ENCODE measurements at places on chromosomes 12 and 14.
A peak's percentile ranks its signal among the peaks of the same experiment; 100 is the strongest.

DNA sequence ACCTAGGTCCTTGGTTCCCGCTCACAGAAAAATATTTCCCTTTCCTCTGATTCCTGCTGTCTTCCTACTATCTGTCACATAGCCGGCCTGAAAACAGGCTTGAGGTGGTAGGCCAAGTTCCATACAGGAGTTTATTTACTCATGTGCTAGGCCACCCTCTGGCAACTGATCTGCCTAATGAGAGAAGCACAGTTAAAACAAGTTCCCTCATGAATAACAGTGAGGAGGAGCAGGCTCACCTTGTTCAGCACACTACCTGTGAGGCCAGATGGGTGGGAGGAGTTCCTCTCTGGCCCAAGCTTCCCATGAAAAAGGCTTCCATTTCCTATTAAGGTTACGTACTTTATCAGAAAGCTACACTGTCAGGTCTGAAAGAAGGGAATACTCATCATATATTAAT is 206.0 kb downstream of the MYRFL start:
- no peak for DNase-seq

DNA sequence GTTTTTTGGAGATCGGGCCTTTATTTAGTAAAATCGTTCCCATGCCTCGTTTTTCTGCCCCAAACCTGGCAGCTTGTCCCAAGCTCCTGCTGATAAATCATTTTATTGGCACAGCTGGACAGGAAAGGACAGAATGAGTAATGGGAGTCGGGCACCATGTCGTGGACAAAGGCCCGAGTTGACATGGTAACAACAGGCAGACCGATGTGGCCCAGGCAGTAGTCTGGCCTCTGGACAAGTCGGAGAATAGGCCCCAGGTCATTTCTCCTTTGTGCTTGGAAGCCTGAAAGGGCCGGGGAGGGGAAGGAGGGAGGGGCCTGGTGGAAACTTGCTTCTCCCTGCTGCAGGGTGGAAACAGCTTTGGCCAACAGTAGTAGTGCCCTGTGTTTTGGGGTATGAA is 234.9 kb downstream of the SUDS3 start:
- DNase-seq = no peak

DNA sequence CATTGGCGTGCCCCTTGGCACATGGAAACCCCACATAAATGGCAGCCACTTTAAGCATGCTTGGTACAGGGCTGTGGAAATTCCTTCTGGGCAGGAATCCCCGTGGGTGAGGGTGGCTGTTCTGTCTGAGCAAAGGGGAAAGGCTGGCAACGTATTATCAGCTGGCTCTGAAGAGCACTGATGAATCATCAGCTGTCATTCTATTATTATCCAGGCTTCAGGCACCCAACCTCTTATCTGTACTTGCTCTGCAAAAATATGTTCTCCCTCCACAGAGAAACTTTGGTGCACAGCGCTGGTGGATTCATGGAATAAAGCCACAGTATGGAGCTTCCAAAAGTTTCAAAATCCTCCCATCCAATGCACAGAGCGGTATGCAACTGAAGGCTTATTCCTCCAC is 167.1 kb downstream of the TBX5 start:
- DNase-seq = no peak

- DNase-seq = peak; percentile 19
Measured at GRCh38 chr14:31692376-31692781, 131.2 kb downstream of the NUBPL start.

DNA sequence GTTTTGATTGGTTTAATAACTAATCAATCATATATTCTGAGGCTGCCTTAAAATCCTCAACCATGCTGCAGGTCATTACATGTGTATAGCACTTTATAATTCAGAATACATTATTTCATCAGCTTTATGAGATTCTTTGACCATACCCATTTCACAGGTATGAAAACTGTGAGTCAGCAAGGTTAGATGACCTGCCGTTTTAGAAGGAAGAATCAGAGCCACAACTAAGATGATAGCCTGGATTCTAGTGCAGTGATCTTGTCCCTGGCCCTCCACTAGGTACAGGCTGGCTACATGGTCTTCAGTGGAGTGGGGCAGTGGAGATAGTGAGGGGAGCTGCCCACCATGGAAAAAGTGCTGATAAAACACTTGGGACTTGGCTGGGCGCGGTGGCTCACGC is 154.4 kb upstream of the MAX start:
- DNase-seq = no peak

DNA sequence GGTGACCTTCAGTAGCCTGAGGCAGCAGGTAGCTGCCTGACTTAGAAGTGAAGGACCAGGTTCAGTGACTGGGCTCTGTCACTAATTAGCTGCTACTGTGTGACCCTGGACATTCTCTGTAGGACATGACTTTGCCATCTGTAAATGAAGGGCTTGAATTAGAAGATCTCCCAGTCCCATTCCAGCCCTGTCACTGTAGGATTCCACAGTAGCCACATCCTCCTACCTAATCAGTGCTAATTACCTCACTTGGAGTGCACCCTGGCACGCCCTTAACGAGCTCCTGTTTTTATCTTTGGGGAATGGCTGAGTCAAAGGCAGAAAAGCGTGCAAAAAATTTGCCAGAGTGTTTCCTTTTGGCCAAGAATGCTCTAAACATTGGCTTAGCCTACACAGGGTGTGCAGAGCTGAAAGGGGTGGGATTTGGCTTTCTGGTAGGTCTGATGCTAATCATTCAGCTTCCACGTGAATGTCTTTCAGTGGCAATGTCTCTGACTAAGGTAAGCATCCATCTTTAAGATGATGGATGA is 6.8 kb downstream of the NTF3 start:
- no peak for DNase-seq

- DNase-seq = no peak
Measured at GRCh38 chr12:3035815-3036702, 41.1 kb upstream of the TSPAN9 start.

GRCh38 chr12:50862316-50862715 is 19.6 kb downstream of the TMPRSS12 start:
- peak; percentile 32 for DNase-seq

GRCh38 chr12:85874031-85874461 is at the start of gene NTS:
Gene NTS (plus strand): TSS chr12:85874295. CDS start chr12:85874404, 109 bp downstream.
- no peak for DNase-seq

GRCh38 chr12:46556819-46557524 is 184.4 kb upstream of the SLC38A2 start:
- DNase-seq = no peak

- DNase-seq = no peak
Measured at GRCh38 chr12:114439817-114440216, 33.9 kb upstream of the TBX5 start.

- no peak for DNase-seq
Measured at GRCh38 chr14:59087711-59088110, 100.8 kb upstream of the DAAM1 start.

DNA sequence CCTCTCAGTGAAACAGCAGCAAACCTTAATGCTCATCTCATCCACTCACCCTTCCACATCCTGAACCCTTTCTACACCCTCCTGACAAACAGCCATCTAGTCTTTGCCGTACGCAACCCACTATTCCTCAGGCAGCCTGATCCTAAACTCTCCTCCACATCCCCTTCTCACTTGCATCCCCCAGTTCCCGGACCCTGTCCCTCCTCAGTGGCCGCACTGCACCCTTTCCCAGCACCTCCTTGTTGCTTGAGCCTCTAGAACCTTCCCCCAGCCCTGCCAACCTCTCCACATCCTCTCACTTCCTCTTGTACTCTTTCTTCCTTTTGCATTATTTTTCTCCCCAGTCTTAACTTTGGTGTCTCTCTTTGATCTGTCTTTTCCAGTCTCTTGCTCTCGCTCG is 42.9 kb downstream of the IQSEC3 start:
- no peak for DNase-seq
